ENCODE measurements at places on chromosomes 2 and 18.
A peak's percentile ranks its signal among the peaks of the same experiment; 100 is the strongest.

- no peak for DNase-seq
These were observed 201.8 kb downstream of the GBX2 start for GRCh38 chr2:235966396-235966795.

DNA sequence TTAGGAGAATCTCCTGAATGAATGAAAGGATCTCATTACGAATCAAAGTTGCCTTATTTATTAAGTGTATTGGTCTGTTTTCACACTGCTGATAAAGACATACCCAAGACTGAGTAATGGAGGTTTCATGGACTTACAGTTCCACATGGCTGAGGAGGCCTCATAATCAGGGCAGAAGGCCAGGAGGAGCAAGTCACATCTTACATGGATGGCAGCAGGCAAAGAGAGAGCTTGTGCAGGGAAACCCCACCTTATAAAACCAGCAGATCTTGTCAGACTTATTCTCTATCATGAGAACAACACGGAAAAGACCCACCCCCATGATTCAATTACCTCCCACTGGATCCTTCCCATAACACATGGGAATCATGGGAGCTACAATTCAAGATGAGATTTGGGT is 785.2 kb upstream of the POU3F3 start:
- no peak for DNase-seq

DNA sequence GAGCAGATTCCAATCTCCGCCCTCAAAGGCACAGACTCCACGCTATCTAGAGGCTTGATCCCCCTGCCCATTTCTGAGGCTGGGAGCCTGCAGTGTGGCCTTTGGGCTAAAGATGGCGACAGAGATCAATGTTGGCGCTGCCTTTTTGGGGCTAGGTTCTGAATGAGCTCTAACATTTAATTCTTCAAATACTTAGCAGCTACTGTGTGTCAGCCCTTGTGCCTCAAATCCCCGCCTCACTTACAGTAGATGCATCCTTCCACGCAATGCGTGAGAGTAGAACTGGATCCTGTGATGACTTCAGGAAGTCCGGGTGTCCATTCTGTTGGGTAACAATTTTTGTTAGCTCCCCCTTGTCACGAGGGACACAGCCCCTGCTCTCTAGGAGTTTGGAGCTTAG is 12.4 kb downstream of the IL1F10 start:
- DNase-seq, result peak; percentile 38

DNA sequence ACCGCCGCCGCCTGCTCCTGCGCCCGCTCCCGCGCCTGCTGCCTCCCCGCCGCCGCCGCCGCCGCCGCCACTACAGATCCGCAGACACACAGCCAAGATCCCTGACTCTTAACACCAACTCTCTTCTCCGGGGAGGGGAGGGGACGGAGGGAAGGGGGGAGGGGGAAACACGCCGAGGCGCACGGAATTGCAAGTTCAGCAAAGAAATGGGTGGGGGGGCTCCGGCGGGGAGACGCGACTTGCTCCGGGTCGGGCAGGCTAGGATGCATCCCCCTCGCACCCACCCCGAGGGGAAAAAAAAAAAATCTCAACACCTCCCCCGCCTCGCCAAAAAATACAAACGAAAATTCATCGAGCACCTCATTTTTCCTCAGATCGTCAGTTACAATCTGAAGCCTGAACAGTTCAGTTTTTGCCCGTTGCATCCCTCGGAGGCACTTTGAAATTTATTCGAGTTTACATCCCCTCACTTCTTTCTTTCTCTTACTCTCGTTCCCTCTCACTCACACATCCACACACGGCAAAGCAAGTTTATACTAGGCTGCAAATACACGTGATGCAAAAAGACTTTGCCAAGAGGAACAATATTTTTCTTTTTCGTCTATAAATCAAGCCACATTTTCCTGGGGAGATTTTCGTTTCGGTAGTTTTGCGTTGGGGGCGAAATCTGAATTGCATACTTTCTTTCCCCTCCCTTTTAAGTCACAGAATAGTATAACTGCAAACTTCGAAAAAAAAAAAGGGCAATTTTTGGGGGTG is at the start of gene TCF4:
Gene TCF4 (minus strand): TSS at position 82 of the 759 bp plus-strand sequence. CDS start 1,076 bp downstream, outside the sequence.
- DNase-seq, result no peak

- DNase-seq, result no peak
These were observed 18.9 kb downstream of the SP5 start for GRCh38 chr2:170733798-170734600.

DNA sequence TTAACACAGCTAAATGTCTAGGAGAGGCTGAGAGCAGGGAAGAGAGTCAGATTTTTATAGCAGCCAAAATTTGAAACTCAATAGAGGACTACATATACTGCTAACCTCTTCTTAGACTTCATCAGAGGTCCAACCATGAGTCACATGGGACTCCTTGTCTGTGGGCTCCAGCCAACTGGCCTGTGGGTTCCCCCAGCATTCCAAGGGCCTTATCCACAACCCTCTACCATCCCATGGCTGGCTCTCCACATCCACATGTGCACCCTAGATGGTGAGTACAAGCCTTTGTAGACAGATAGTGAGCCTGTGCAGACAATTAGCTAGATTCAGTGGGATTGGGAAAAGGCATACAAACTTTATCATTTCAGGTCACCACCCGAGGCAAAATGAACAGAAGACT is 901.9 kb upstream of the ZEB2 start:
- DNase-seq, result no peak

GRCh38 chr2:198127627-198128026 is 323.2 kb downstream of the PLCL1 start:
- peak; percentile 9 for DNase-seq

- DNase-seq, result no peak
These were observed 75.0 kb downstream of the TMEM185B start for GRCh38 chr2:120148229-120148628.

- DNase-seq, result no peak
These were observed 109.0 kb downstream of the ACAA2 start for GRCh38 chr18:49704334-49704733.

GRCh38 chr2:156333274-156333950 is 891 bp upstream of the NR4A2 start:
- peak; percentile 48 for DNase-seq

DNA sequence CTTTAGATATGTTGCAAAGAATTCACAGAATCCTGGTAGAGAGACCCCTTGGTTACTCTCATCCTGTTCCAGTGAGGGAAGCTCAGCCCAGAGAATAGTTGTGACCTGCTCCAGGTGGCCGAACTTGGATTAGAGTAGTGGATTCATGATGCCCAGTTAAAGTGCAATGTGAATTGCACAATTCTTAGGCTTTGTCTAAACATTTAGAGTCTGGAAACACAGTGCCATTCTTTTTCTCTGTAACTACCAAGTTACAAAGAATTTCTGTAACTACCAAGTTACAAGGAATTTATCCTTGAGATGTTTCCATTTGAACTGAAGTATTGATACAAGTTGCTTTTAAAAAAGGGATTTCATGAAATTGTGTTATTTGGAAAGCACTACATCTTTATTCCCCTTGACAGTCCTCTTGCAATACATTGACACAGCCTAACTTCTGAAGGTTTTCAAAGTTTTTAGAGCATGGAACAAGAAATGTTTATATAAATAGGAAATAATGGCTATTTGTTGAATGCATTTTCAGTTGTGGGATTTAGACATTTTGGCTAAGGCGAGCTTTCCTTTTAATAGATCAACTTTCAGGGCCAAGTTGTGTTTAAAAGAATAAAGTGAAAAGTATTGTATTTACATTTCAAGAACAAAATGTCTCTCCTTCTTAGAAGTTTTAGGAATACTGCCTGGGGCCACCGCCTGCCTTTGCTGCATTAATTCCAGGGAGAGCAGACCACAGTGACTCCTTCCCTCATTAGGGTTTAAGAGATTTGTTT is 315.0 kb downstream of the LPIN1 start:
- DNase-seq, result no peak

GRCh38 chr2:224401641-224402342 is at the start of gene FAM124B:
Gene FAM124B (minus strand): TSS chr2:224402107. CDS start chr2:224401768, 339 bp downstream.
- DNase-seq, result no peak

DNA sequence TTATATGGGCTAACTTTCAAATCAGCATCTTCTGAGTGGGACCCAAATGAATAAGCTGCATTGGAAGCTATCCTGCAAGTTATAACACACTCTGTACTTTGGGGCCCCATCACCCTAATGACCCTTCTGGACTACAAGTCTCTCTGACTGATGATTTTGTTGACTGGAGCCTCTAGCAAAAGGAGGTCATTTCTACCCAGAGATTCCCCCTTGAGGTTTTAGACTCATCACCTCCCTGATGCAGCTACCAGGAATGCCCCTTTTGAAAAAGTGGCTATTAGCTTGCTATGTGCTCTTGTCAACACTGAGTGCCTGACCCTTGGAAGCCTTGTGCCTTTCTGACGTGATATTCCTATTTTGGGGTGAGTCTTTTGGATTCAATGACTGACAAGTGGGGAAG is 54.5 kb upstream of the NEMP2 start:
- no peak for DNase-seq

DNA sequence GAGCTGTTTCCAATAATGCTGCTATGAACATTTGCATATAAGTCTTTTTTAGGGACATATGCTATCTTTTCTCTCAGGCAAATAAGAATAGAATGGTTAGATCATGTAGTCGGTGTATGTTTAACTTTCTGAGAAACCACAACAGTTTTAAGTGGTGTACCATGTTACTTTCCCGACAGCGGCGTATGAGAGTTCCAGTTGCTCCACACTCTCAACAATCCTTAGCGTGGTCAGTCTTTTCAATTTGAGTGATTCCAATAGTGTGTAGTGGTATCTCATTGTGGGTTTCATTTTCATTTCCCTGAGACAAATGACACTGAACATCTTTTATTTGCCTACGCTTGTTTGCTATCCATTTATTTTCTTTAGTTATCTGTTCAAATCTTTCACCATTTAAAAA is 149.5 kb downstream of the ACOXL start:
- DNase-seq, result no peak
